CD4-positive, CD25-positive, alpha-beta regulatory T cell (primary cell): ENCODE measurements at places on chromosomes 7 and 10.

GRCh38 chr7:68492359-68492690 is 1106.0 kb upstream of the AUTS2 start:
- DNase-seq = no peak

GRCh38 chr7:126727930-126728391 is 524.8 kb downstream of the GRM8 start:
- DNase-seq = no peak

DNA sequence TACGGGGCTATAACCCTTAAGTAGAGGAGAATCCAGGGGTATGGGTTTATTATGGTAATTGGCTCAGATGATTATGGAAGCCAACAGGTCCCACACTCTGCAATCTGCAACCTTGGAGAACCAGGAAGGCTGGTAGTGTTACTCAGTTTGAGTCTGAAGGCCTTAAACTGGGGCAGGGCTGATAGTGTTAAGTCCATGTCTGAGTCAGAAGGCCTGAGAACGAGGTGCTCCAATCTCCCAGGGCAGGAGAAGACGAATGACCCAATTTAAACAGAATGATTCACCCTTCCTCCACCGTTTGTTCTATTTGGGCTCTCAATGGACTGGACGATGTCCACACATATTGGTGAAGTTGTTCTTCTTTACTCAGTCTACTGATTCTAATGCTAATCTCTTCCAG is 244.5 kb upstream of the PTER start:
- DNase-seq = no peak

DNA sequence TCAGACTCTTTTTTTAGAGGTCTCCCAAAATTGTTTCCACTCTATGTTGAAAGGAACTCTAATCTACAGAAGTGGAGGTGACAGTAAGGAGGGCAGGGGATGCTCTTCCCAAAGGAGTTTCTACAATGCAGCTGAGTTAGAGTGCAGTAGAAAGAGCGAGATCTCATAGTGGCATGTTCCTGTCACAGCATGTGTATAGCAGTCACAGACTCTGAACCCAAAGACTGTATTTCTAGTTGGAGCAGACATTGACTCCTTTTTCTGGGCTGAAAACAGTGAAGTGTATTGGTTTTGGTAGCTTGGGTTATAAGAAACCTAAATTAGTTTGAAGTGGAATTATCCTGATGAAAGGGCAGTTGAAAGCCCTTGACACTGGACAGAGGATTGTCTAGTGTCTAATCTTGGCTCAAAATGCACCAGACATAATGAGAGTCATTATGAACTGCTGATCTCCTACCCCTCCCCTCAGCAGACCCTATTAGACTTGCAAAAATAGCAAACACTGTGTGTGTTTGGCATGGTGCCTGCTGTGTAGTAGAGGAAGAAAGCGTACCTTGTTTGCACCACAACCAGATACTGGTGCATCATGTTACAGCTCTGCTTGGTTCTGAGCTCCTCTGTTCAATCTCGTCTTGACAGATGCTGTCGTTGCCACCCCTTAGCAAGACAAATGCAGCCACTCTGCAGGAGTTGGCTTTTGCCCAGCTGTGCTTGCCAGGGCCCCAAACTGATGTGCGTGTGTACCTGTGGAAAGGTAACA is 336.0 kb downstream of the AUTS2 start:
- no peak for DNase-seq

- no peak for DNase-seq
Measured at GRCh38 chr7:74263399-74264120, 9.4 kb upstream of the RFC2 start.

DNA sequence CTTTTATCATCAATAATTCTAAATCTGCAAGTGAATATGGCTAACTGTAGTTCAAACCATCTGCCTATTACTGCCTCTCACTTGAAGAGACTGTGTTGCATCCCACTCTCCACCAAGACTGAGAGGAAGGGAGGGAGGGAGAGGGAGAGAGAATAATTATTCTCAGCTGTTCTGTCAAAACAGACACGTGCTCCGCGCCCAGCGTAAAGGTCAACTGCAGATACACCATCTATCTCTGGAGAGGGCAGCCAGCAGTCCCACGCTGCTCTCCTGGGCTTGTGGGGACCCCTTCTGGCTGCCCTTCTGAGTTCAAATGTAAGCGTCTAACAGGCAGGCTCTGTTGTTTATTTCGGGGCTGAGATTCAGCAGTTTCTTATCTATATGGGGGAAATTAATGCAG is 625.5 kb upstream of the GALNT17 start:
- no peak for DNase-seq

DNA sequence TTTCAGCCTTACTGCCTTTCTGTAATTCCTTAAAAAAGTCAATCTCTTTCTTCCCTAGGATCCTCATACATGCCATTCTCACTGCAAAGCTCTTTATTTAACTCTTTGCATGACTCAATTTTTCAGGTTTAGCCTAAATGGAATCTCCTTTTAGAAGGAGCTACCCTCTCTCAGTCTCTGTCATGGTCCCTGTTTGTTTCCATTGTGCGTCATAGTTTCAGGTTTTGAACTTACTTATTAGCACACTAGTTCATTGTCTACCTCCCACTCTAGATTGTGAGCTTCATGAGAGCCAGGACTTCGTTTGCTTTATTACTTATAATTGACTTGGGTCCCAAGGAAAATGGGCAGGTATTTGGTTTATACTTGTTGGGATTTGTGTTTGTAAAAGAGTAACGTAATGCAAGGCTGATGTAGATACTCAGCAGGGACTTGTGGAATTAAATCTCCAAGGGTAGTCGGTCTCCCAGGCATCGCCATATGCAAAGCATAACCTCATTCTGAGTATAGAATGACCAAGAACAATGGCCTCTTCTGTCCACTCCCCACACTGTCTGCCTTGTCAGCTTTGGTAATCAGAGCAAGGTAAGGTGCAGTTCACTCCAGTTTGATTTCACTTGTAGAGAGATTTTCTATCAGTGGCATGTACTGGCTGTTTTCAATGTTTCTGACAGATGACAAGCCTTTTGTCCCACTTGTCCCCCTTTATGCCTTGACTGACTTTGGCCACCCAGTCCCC is 252.0 kb downstream of the SORCS3 start:
- DNase-seq = no peak

GRCh38 chr10:77844713-77845445 is 81.7 kb downstream of the DLG5 start:
- no peak for DNase-seq

DNA sequence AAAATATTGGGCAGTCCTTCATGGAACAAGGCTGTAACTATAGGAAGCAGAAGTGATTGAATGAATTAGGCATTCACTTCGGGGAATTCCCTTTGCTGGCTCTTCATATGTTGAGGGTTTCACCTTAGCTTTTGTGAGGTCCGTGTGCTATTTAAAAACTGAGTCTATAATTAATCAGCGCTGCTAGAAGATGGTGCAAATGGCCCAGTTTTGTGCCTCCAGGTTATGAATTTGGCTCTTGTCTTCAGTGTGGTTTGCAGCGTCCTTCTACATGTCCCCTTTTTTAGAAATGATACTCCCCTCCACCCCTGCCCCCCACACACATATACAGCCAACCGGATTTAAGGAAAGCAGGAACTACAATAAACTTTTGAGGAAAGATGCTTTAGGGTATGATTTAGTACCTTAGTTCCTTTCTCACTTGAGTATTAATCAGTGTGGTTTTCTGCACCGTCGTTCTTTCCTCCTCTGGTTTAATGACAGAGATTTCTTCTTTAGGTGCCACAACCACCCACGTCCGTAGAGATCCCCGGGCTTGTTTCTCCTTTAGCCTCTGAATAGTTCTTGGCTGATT is 110.6 kb upstream of the SAMD8 start:
- DNase-seq = no peak

DNA sequence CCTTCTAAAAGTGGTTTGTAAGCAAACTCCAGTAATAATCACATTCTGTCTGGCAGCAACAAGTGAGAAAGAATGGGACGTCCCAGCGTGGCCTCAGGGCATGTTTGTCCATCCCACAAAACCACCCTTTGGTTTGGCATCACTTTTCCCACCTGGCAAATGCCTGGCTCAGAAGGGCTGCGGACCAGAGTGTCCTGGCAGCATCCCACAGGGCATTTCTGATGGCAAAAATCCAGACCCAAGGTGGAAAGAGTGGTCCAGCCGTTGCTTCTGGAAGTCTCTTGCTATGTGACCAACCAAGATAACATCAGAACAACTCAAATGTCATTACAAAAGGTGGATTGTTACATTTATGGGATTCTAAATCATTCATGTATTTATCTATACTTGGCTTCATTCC is 174.4 kb downstream of the CREB5 start:
- DNase-seq = no peak

DNA sequence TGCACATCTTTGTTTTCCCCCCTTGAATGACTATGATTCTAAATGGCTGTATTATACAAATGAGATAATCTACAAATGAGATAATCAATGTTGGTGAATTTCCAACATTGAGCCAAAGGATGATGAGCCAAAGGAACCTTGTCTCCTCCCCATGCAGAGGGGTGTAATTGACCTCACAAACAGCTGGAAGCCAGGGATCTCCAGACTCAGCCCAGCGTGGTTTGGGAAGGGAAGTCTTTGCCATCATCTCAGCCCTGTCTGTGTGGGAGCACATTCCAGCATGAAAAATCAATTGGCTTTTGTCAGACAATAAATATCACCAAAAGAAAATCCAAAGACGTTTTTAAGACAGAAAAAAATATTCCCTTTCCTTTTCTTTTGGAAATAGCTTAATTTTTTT is 271.5 kb upstream of the AOAH start:
- no peak for DNase-seq
